HFFc6 (cell line): ENCODE measurements at places on chromosomes 11 and 22. TPM values are rescaled to one million over a fixed set of nuclear protein-coding genes. Genes with fewer than 3 reads are reported as not detected.

GRCh38 chr11:115653076-115653475 is 148.9 kb upstream of the CADM1 start:
- DNase-seq: no peak

- peak; percentile 32 for DNase-seq
Measured at GRCh38 chr11:44621140-44621681, 55.7 kb downstream of the CD82 start.

DNA sequence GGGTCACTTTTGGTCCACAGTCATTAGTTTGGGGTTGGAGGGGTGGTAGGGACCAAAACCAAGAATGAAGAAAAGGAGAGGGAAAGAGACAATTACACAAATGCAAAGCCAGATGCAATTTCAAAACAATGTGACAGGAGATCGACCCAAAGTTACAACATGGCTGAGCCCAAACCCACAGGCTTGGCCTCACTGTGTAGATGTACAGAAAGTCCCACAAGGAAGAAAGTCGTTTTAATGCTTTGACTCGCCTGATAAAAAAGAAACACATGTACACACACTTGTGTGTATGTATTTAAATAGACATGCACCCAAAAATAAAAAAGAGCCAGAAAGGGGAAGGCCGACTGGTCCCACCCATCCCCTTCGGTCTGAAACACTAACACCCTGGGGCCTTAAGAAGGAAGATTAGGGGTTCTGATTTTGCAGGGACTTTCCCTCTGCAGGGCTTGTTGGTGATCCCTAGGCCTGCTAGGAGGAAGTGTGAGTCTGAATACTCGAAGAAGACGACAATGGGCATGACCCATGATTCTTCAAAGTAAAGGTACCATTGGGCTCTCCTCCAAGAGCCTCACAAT is 104.1 kb downstream of the ETS1 start:
- no peak for DNase-seq

DNA sequence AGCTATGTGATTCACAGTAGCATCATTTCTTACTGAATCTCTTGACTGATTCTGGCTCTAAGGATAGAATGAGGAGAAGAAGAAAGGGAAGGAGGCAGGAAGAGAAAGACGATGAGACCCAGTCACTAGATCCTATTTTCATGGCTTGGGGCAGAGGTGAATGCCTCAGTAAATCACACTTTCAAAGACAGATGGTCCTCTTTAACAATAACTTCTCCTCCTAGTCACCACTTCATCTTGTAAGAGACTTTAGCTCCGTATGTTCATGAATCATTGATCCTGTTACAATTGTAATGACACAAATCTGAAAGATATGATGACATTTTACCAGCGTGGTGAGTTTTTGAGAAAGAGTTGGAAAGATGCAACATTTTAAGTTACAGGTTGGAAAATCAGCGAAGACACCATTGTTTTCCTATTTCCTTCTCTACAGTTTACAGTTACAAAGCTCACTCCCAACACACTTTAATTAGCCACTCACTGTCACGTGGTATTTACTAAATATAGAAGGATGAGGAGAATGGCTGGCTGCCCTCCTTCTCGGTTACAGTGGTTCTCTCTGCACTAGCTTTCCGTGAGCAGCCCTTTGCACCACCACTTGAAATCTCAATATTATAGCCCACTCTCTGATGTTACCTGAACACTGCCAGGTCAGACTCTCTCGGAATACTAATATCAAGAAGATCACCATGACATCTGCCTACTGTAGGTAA is 205.8 kb downstream of the CADM1 start:
- no peak for DNase-seq

Gene OR10A2
- not detected in 3 replicates for total RNA-seq

Gene KRTAP5-1
- not detected in 3 replicates for total RNA-seq

Gene SCUBE2
- total RNA-seq: 0.31 to 0.64 TPM (median 0.45 TPM) in 3 replicates
